AML-193 (cell line): ENCODE measurements at places on chromosomes 3 and 15.

DNA sequence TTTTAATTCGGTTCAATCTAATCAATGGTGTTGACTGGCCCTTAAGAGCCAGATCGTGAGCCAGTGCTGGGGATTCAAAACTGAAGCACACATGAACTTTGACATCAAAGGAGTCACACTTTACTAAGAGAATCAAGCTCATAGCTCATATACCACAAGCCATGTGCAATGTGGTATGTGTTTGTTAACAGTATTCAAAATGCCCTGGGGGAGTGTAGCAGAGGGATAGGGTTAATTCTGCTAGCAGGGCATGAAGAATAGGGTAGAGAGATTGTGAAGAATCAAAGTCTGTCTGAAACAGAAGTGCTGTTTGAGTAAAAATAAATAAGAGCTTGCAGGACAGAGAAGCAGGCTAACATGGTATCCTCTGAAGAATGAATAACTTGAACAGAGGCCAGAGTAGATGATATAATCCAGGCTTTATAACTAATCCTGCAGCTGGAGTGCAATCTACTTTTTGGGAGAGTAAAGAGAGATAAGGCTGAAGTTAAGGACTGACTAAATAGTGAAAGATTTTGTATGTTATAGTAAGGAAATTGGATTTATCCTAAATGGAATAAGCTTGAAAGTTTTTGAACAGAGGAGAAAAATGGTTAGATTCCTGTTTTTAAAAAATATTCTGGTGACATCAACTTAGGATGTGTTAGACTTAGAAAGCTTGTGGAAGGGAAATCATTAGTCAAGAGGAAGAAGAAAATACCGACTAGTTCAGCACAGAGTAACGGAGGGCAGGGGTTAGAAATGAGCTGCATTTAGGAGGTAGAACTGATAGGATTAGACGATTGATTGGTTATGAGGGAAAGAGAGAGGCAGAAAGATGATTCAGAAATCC is 292.0 kb downstream of the NFKBIZ start:
- no peak for DNase-seq

DNA sequence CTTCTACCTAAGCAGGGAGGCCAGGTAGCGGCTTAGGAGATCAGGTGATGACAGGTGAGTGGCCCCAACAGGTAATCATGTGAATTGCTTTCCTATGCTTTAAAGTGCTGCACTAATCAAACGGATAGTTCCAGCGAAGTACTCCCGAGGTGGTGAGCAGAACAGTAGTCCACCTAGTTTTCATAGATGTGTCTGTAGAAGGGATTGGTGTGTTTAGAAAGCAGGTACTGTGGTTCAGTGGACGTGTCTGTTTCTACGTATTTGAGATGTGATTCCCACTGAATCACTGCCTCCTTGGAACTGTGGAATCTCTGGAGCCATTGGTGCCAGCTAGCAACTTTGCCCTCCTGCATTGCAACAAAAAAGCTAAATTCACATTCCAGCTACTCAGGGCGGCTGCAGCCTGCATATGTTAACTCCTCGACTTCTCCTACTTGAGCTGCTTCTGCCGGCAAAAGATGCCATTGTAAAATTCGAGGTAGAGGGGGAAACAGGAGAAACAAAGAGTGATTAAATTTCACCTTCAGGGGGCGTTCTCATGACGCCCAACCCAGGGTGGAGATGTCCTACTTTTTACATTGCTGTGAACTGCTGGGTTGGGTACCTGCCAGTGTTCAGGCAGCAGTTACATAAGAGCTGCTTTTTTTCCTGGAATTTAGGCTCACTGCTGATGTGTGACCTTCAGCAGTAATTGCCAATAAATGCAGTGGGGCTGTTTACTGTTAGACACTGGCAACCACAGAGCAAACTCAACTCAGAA is 227.3 kb downstream of the ITPR1 start:
- peak; percentile 55 for DNase-seq

- DNase-seq, result no peak
Measured at GRCh38 chr3:72012363-72012762, 227.4 kb upstream of the PROK2 start.

GRCh38 chr3:196423044-196423781 is 9.0 kb downstream of the UBXN7 start:
- no peak for DNase-seq

- DNase-seq, result no peak
Measured at GRCh38 chr3:60144071-60144470, 1094.2 kb upstream of the CFAP20DC start.

DNA sequence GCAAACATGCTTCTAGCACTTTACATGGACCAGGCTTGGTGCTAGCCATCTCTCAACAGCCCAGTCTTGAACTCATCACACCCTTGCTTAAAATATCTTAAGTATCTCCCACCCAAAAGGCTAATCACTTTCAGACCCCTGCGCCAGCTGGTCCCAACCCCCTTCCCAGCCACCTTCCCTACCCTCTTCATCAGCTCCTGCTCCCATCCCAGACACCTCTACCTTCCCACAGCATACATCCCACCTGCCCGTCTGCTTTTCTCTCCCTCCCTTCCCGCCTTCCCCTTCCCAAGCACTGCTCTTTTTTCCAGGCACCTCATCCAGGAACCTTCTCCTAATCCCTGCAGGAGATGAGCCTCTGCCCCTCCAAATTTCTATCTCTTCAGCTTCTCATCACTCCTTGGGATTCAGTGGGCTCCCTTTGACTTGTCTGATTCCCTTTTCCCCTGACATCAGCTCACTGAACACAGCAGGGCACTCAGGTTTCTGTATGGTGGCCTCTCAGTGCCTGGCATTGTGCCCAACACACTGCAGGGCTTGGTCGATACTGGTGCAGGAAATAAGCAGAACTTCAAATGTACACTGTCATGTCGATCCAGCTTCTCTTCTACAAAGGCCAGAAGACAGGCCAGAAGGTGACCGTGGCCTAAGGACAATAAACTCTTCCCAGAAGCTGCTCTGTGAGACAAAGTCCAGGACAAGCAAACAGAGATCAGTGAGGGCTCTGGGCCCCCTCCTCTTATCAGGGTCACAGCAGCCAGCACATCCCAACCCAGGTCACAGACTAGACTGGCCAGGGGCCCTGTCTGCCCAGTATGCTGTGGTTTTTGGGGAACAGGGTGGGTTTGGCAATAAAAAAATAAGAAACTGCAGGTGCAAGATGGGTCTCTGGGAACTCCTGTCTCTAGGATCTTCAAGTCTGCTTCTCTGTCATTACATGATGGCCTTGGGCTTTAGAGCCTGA is 2.2 kb upstream of the ITIH1 start:
- DNase-seq, result no peak

DNA sequence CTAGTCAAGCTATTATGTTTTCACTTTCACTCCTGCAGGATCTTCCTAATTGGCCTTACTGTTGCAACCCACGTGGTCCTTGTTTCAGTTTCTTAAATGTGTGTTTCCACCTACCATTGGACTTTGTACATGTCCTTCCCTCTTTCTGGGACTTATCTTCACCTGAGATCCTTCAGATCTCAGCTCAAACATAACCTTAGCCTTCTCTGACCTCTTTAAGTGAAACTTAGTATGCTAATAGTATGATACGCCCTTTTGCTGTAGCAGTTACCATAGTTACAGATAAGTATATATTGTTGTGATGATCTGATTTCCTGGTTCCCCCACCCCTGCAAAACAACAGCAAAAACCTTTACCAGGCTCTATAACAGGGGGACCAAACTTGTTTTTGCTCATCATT is 35.2 kb downstream of the U2SURP start:
- no peak for DNase-seq

GRCh38 chr3:140469491-140469890 is 208.4 kb upstream of the TRIM42 start:
- no peak for DNase-seq
